ENCODE measurements at places on chromosomes 13 and 19. TPM values are rescaled to one million over a fixed set of nuclear protein-coding genes. Genes with fewer than 3 reads are reported as not detected.

- no peaks in the 10 kb centered on the region for H3K4me1 ChIP-seq
- DNase-seq: no peak
- no peak overlapping the region for H3K4me3 ChIP-seq
- H3K27me3 ChIP-seq: no peaks in the 10 kb centered on the region
- no peaks in the 10 kb centered on the region for H3K36me3 ChIP-seq
- H3K27ac ChIP-seq: no peak overlapping the region
Observed at GRCh38 chr13:35648201-35648600, 171.7 kb upstream of the MAB21L1 start.

DNA sequence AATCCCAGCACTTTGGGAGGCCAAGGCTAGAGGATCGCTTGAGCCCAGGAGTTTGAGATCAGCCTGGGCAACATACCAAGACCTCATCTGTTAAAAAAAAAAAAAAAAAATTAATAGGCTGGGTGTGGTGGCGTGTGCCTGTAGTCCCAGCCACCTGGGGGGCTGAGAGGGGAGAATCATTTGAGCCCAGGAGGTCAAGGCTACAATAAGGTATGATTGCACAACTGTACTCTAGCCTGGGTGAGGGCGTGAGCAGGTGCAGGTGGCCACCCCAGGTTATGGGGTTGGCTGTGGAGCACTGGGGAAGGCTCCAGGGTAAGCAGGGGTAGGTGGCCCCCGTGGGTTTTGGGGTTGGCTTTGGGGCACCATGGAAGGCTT lies 33.9 kb downstream of the MCF2L start:
- H3K27ac ChIP-seq: no peak overlapping the region
- 0 out of 2 replicates have a peak, but pooled peaks cover 3% of the 10 kb centered on the region for H3K36me3 ChIP-seq
- H3K4me3 ChIP-seq: no peak overlapping the region
- peaks cover 2% of the 10 kb centered on the region for H3K4me1 ChIP-seq
- DNase-seq: no peak

DNA sequence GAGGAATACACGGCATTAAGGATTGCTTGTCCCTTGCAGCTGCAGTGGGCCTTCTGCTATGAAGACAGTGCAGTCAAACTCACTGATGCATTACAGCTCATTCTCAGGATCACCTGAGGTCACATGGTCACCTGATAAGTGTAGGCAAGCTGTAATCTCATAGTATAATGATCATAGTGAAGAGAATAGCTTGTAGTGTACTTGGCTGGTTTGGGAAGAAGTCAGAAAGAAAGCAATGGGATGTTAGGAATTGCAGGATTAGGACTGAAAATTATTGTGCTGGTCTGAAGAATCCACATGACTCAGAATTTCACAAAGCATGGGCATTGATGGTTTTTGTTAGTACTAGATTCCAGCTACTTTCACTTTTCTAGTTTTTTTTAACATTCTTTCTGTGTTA lies 76.7 kb downstream of the MBNL2 start:
- H3K27me3 ChIP-seq: no peaks in the 10 kb centered on the region
- H3K36me3 ChIP-seq: no peaks in the 10 kb centered on the region
- no peaks in the 10 kb centered on the region for H3K4me1 ChIP-seq
- H3K4me3 ChIP-seq: no peak overlapping the region
- no peak for DNase-seq

DNA sequence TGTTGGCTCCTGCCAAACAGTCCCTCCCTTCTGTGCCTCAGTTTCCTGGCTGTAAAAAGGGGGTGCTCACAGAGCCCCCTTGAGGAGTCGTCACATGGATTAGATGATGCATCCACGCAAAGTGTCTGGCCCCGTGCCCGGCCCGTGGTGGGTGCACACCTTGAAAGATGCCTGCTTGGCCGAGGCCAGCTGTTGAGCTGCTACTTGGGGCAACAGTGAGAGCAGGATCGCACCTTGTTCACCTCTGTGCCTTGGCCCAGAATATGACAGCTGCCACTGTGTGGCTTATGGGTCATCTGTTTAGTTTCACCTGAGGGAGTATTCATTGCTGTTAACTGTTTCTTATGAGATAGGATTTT lies 17.7 kb downstream of the CRTC1 start:
- peaks cover 4% of the 10 kb centered on the region for H3K27me3 ChIP-seq
- peak overlapping the region; percentile 63 for H3K4me3 ChIP-seq
- no peak for DNase-seq
- H3K36me3 ChIP-seq: no peaks in the 10 kb centered on the region
- H3K4me1 ChIP-seq: peaks cover 19% of the 10 kb centered on the region
- peak overlapping the region; percentile 28 for H3K27ac ChIP-seq

GRCh38 chr19:35112995-35113688 lies 2.5 kb upstream of the FXYD3 start:
- H3K4me1 ChIP-seq: peaks cover 40% of the 10 kb centered on the region
- no peak overlapping the region for H3K4me3 ChIP-seq
- peak; percentile 56 for DNase-seq
- peak overlapping the region; percentile 70 for H3K27ac ChIP-seq

GRCh38 chr19:53311044-53311443 lies 22.5 kb upstream of the ZNF845 start:
- H3K4me3 ChIP-seq: no peak overlapping the region
- H3K27me3 ChIP-seq: peaks cover 34% of the 10 kb centered on the region
- no peak overlapping the region for H3K27ac ChIP-seq

- H3K27ac ChIP-seq: no peak within 1 kb of the TSS
- H3K4me3 ChIP-seq: no peak within 1 kb of the TSS
- H3K27me3 ChIP-seq: no peaks in the 10 kb centered on the region
- H3K36me3 ChIP-seq: no peaks in the 10 kb centered on the region
Observed at GRCh38 chr19:750640-751423, at the start of gene MISP. Gene MISP, plus strand, starts transcription at chr19:751112. Its CDS starts 5,835 bp downstream, at chr19:756947.

DNA sequence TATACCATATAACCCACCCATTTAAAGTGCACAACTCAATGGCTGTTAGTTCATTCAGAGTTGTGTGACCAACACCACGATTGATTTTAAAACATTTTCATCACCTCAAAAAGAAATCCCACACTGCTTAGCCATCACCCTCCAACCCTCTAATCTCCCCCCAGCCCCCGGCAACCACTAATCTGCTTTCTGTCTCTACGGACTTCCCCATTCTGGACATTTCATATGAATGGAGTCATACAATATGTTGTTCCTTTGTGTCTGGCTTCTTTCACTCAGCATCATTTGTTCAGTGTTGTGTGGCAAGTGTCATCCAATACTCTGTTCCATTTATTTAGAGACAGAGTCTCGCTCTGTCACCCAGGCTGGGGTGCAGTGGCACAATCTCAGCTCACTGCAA lies 4.0 kb upstream of the PNMA8B start:
- no peak overlapping the region for H3K27ac ChIP-seq
- H3K4me1 ChIP-seq: peaks cover 10% of the 10 kb centered on the region
- H3K27me3 ChIP-seq: peaks cover 12% of the 10 kb centered on the region
- no peak overlapping the region for H3K4me3 ChIP-seq
- no peak for DNase-seq
- H3K36me3 ChIP-seq: 0 out of 2 replicates have a peak, but pooled peaks cover under 1% of the 10 kb centered on the region

The FXYD5 gene
- 135 TPM for total RNA-seq

The TMPRSS9 gene
- total RNA-seq: 0.57 TPM

GRCh38 chr13:36275190-36276002 lies 22.2 kb downstream of the CCDC169 start:
- no peak overlapping the region for H3K27ac ChIP-seq
- H3K4me1 ChIP-seq: peaks cover 2% of the 10 kb centered on the region
- no peaks in the 10 kb centered on the region for H3K27me3 ChIP-seq

DNA sequence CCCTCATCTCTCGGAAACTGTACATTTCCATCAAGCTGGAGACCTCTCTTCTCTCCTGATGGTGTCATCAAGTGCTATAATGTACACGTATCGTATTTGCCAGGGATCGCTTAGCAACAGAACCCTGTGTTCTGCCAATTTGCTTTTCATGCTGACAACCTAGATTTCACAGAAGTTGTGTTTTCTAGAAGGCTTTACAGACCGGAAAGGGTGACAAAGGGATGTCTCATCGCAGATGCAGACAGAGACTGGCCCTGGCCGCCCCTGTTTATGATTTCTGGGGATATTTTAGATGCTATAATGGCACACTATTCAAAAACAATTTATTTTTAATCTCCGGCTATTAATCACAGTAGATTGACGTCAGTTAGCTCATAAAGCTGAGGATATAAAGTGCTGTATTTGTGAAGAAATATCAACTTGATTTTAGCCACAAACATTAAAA lies 291.4 kb downstream of the IRS2 start:
- DNase-seq: no peak
- H3K27ac ChIP-seq: no peak overlapping the region
- no peaks in the 10 kb centered on the region for H3K27me3 ChIP-seq
- H3K36me3 ChIP-seq: peaks cover 6% of the 10 kb centered on the region
- no peaks in the 10 kb centered on the region for H3K4me1 ChIP-seq

GRCh38 chr13:37129866-37130265 lies 24.4 kb upstream of the CSNK1A1L start:
- H3K27me3 ChIP-seq: no peaks in the 10 kb centered on the region
- H3K36me3 ChIP-seq: 0 out of 2 replicates have a peak, but pooled peaks cover 2% of the 10 kb centered on the region
- no peak overlapping the region for H3K4me3 ChIP-seq
- no peaks in the 10 kb centered on the region for H3K4me1 ChIP-seq
- no peak overlapping the region for H3K27ac ChIP-seq

The DACT3 gene
- total RNA-seq: 1.8 TPM

GRCh38 chr19:15276620-15277215 lies 44.5 kb upstream of the EPHX3 start:
- peak overlapping the region; percentile 96 for H3K27ac ChIP-seq
- no peak overlapping the region for H3K4me3 ChIP-seq
- peaks cover 41% of the 10 kb centered on the region for H3K4me1 ChIP-seq
- DNase-seq: no peak
- peaks cover 11% of the 10 kb centered on the region for H3K36me3 ChIP-seq

- H3K4me3 ChIP-seq: no peak overlapping the region
- H3K36me3 ChIP-seq: peaks cover 9% of the 10 kb centered on the region
- no peak overlapping the region for H3K27ac ChIP-seq
- DNase-seq: no peak
- H3K27me3 ChIP-seq: no peaks in the 10 kb centered on the region
- H3K4me1 ChIP-seq: peaks cover 17% of the 10 kb centered on the region
Observed at GRCh38 chr19:18443406-18443805, 5.5 kb upstream of the ISYNA1 start.

DNA sequence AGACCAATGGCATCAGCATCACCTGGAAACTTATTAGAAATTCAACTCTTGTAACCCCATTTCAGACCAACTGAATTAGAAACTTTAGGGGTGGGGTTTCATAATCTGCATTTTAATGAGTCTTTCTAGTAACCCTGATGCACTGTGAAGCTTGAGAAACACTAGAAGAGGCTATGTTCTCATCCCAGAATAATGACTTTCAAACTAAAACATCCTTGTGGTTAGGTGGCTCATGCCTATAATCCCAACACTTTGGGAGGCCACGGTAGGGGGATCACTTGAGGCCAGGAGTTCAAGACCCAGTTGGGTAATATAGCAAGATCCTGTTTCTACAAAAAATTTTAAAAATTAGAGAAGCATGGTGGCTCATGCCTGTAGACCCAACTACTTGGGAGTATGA lies 402.4 kb downstream of the DLEU7 start:
- no peak for DNase-seq
- H3K27me3 ChIP-seq: no peaks in the 10 kb centered on the region
- no peaks in the 10 kb centered on the region for H3K36me3 ChIP-seq

Data from WTC11 (cell line).